ENCODE measurements at places on chromosomes 6 and 20. TPM values are rescaled to one million over a fixed set of nuclear protein-coding genes. Genes with fewer than 3 reads are reported as not detected.

- DNase-seq, result peak; percentile 45
Observed at GRCh38 chr6:158086504-158087223, 81.4 kb downstream of the SERAC1 start.

- peak; percentile 57 for DNase-seq
Observed at GRCh38 chr20:50464026-50464724, 46.0 kb upstream of the PTPN1 start.

DNA sequence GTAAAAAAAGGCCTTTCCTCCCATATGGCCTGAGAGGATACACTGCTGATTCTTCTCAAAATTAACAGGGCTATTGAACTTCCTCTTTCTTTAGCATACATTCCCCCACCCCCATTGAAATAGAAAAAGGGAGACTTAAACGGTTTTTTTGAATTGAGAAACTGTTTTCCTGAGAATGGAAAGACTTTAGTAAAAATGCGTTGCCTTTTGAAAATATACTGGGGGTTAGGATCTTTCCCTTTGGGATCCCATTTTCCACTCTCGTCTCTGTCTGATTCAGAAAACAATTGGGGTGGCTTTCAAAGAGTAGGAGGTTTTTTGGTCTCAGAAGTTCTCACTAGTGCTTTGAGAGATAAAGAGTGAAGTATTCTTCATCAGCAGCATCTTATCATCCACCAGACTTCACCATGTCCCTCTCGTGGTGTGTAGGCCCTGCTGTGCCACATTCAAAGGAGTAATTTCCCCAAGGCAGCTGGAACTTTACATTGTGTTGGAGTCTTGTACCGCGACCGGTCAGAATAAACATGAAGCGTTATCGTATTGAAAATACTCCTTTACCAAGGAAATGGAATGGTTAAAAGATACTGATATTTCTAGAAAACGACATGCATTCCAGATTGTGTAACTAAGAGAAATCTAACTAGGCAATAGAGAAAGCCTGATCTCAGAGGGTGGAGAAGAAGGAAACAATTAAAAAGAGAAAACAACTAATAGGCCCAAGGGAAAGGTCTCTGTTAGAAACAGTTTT lies 10.6 kb downstream of the MYB start:
- DNase-seq, result no peak

DNA sequence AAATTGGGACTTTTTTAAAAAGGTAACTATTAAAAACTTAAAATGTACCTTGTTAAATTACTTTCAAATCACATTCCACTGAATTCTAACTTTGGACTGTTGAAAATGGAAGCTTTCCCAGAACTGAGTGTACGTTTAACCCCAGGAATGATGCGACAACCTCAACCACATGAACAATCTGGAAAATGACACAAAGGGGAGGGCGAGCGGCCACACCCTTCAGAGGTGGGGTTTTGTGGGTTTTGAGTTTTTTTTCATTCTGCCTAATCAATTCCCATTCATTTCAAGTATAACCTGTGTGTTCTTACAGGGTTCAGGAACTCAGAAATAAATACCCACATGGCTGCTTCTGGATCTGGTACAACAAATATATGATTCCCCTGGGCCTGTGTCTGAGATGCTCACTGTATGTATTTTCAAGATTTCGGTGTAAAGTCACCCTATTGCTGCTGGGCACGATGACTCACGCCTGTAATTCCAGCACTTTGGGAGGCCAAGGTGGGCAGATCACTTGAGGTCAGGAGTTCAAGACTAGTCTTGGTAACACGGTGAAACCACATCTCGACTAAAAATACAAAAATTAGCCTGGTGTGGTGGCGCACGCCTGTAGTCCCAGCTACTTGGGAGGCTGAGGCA lies 21.6 kb downstream of the CNKSR3 start:
- no peak for DNase-seq

DNA sequence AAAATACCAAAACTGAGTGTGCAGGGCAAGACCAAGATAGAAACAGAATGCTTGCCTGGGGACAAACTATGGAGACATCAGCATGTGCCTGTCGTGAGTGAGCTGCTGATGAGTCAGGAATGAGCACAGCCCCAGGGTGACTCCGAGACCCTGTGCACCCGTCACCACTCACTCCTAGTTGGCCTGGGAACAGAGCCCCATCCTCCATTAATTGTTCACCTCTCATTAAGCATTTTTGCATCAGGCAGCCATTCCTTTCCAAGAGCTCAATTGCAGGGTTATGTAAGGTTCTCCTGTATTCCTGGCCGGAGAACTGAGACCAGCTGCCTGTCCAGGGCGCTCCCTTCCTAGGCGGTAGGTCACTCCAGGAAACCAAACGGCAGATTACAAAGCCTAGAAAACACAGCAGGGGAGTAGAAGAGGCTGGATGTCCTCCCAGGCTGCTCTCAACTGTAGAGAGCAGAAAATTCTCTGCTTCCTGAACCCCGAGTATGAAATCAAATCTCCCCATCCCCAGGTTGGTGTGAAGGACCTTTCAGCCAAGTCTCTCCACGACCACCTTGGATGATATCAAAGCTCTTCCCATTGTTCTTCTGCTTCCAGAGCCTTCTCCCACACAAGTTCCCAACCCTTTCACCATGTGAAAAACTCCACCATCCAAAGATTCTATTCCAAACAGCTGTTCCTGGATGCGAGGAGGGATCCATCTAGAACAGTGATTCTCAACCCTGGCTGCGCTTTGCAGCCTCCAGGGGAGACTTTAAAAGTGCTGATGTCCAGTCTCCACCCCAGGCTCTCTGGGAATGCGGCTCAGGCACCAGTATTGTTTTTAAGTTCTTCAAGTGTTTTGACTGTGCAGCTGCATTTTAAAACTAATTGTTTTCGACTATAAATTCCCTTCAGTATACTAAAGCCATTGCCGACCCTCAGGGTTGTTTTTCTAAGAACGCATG lies 532.6 kb upstream of the JARID2 start:
- DNase-seq, result no peak

DNA sequence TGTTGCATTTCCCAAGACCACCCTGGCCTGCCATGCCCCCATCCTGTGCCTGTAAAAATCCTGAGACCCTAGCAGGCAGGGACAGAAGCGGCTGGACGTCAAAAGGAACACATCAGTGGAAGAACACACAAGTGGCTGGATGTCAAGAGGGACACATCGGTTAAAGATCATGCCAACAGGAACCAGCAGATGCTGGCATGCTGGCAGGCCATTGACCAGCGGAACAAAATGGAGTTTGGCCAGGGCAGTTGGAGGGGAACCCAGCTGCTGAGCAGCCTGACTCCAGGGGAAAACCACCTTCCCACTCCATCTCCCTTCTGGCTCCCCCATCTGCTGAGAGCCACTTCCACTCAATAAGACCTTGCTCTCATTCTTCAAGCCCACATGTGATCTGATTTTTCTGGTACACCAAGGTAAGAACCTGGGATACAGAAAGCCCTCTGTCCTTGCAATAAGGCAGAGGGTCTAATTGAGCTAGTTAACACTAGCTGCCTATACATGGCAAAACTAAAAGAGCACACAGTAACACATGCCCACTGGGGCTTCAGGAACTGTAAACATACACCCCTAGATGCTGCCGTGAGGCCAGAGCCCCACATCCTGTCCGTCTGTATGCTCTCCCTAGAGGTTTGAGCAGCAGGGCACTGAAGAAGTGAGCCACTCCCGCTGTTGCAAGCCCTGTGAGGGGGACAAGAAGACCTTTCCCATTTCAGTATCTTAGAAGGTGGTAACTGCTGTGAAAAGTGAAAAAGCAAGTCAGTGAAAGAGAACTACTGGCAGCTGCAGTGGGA lies 4.2 kb upstream of the TSBP1 start:
- DNase-seq, result no peak

- DNase-seq, result no peak
Observed at GRCh38 chr6:47147175-47147727, 105.1 kb upstream of the ADGRF1 start.

RIPOR3 gene
- total RNA-seq, result not detected

GRCh38 chr6:125009578-125009977 lies 47.3 kb downstream of the RNF217 start:
- no peak for DNase-seq

- no peak for DNase-seq
Observed at GRCh38 chr20:2065099-2065498, 36.5 kb upstream of the STK35 start.

VGLL2 gene
- not detected for total RNA-seq

DNA sequence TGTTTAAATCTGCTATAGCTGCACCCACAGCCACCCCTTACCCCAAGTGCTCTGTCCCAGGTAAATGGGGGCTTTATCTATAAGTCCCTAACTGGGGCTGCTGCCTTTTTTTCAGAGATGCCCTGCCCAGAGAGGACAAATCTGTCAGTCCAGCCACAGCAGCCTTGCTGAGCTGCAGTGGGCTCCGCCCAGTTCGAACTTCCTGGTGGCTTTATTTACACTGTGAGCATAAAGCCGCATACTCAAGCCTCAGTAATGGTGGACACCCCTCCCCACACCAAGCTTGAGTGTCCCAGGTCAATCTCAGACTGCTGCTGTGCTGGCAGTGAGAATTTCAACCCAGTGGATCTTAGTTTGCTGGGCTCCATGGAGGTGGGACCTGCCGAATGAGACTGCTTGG lies 505.2 kb downstream of the CBLN4 start:
- DNase-seq, result no peak

ADAT2 gene
- total RNA-seq, result 20.2 TPM

DNA sequence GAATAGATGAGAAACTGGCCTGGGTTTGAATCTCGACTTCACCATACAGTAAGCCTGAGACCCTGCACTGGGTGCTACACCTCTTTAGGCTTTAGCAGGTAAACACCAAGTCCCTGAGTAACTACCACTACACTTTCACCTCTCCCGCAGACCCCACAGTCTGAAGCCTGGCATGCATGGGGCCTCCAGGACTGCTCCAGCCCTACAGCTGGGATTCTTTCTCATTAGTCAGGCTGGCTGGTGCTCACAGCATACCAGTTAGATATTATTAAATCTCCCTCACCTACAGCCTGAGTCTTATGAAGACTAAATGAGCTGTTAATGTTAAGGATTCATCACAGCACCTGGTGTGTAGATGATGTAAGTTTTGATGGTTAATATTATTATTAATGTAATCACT lies 388.7 kb downstream of the ARHGAP18 start:
- no peak for DNase-seq

GRCh38 chr6:64812138-64812537 lies 894.9 kb downstream of the EYS start:
- DNase-seq, result no peak

GRCh38 chr6:104321301-104321700 lies 538.4 kb downstream of the HACE1 start:
- DNase-seq, result no peak

CRISP3 gene
- not detected for total RNA-seq

BACH2 gene
- total RNA-seq, result 59.4 TPM

TMEM217 gene
- total RNA-seq, result 0.92 TPM

DNA sequence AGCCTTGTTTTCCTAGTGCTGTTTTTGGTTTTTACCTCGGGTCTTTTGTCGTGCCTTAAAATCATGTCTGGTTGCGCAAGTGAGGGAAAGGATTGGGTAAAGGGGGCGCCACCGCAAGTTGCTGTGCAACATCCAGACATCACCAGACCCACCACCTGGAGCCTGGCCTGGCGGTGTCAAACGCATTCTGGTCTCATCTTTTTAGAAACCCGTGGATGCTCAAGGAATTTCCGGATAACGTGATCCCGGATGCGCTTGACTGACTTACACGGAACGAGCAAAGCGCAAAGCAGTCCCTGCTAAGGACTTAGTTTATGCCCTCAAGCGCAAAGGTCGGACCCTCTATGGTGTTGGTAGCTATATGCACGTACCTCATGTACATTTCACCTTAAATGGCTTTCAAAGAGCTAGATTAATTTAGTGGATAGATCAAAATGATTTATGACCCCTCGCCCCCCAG lies 105.2 kb downstream of the OR2B2 start:
- peak; percentile 52 for DNase-seq

DNA sequence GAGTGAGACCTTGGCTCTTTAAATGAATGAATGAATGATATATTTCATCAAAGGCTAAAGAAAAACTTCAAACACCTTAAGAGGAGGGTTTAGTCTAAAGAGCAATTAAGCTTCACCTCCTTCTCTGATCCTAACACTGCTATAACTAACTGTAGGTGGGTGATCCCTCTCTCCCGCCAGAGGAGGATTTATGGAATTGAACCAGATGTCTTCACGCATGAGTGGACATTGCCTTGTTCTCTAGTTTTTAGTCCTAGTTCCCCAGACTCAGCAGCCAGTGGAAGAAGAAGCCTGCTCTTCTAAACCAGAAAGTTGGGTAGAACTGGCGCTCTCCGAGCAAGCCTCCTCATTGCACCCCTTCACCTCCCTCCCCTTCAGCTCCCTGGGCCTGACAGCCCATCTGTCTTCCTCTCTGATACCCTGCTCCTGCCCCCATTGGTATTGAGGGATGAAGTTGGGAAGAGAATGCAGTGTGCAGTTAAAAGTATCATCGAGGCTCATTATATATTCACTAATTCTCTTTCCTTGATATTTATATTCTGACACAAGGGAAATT lies 142.7 kb downstream of the ARID1B start:
- no peak for DNase-seq

DNA sequence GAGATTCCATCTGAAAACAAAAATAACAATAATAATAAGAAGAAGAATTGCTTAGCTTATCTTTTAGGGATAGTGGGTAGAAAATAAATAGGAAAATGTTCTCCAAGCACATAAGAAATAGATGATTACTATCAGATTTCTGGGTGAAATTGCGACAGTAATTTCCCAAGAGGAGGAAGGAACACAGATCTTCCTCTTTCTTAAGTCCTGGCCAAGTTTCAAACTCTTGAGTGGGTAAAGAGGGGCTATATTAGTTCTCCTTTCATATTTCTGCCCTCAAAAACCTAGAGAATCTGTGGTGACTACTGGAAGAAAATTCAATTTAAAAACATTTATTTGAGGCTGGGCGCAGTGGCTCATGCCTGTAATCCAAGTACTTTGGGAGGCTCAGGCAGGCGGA lies 63.7 kb downstream of the PHACTR2 start:
- DNase-seq, result no peak

GRCh38 chr6:113591896-113592827 lies 265.0 kb upstream of the MARCKS start:
- no peak for DNase-seq

GRCh38 chr6:169073311-169073710 lies 180.3 kb downstream of the THBS2 start:
- no peak for DNase-seq

- no peak for DNase-seq
Observed at GRCh38 chr20:17468073-17468840, 62.9 kb downstream of the BFSP1 start.

- DNase-seq, result peak; percentile 43
Observed at GRCh38 chr6:129280749-129281148, 397.8 kb downstream of the LAMA2 start.

CCDC28A gene
- 22.5 TPM for total RNA-seq

DNA sequence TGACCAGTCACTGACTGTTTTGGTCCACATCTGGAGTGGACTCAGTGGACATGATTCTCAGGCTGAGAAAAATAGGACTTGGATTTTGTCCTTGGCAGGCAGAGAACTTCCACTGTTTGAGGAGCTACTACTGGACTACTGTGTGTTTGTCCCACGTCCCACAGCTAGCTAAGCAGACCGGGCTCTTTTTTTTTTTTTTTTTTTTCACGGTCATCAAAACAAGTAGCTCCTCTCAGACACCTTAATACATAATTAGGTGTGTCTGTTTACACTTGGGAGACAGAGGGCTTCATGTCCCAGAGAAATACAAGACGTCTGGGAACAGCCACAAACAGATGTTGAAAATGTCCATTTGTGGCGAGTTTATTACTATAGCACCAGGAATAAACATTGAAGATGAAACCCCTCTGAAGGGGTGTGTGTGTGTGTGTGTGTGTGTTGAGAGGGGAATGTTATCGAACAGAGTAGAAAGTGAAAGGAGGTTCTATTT lies 155.0 kb upstream of the SUPT3H start:
- no peak for DNase-seq

GRCh38 chr6:147711476-147711875 lies 203.0 kb downstream of the SAMD5 start:
- no peak for DNase-seq

All from activated CD4-positive, alpha-beta T cell treated with anti-CD3 and anti-CD28 coated beads, Interleukin-2, amount 10 ng/mL, durations not matched to agents 7 days and 5 days (primary cell).